ENCODE measurements at places on chromosomes 12 and 14.
A peak's percentile ranks its signal among the peaks of the same experiment; 100 is the strongest.

DNA sequence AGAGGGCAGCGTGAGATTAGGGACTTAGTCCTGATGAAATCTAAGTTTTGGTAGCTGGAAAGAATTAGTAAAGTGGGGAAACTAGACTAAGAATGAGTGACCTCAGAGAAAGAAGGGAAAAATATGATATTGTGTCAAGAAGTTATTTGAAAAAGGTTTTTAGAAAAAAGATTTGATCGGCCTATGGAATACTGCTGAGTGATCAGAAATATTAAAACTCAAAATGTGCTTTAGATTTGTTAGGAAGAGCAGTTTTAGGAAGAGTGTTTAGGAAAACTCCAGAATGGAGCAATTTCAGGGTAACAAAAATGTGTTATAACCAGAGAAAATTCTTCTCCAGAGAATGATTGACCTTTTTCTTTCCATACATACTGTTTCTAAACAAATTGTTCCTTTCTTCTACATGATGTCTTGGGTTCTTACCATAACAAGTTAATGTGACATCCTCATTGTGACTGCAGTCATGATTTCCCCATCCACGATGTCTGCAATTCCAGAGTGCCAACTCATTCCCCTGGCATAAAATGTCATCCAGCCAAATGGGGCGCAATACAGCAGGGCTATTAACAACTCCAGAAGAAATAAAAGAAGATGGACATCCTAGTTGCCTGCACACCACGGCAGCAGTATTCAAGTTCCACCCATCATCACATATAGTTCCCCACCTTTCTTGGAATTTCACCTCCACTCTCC is 11.8 kb downstream of the CD163L1 start:
- DNase-seq: no peak

DNA sequence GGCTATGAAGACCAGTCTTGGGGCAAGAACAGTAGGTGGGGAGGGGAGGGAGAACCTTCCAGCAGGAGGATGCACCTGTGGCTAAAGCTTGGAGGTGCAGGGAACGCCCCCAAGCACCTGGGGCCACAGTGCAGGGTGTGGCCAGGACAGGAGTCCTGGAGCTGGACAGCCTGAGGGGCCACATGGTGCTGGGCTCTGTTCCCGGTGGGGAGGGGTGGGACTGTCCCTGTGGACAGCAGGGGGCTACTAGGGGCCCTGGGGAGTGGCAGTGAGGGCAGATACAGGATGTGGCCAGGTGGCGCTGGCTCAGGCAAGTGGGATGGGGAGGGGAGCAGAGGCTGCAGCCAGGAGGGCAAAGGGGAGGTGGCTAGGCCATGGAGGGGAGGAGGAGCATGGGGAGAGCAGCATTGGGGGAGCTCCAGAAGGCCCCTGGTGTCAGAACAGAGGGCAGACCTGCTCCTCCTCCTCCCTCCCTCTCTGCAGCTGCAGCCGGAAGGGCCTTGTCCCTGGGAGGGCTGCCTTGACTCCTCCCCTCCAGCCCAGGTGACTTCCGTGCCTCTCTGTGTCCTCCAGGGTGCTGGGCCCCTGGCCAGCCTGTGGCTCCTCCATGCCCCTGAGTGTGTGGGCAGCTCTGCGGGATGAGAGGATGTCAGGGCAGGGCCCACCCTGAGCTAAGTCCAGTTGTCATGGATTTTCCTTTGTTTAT is 68.4 kb upstream of the DLK1 start:
- DNase-seq: no peak

GRCh38 chr12:91099341-91099740 is 12.0 kb downstream of the LUM start:
- no peak for DNase-seq

GRCh38 chr14:21163871-21164291 is 8.0 kb upstream of the OR5AU1 start:
- DNase-seq: no peak

DNA sequence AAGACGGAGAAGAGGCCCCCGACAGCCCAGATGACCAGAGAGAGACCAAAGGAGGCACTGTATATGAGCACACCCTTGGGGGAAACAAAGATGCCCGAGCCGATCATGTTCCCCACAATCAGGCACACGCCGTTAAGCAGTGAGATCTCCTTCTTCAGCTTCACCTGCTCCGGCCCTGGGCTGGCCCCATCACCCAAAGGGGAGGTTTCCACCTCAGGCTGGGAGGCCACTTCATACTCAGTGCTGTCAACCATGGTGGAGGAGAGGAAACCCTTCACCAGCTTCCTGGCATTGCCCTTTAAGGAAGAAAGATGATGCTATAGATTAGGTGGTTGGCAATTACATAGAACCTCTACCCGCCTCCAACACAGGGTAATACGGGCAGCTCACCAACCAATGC is 2.1 kb downstream of the SLC7A7 start:
- no peak for DNase-seq

GRCh38 chr12:121712190-121712460 is 427 bp upstream of the TMEM120B start:
- peak; percentile 43 for DNase-seq

Data from SW480 (cell line).